ENCODE measurements at places on chromosomes 1 and 21.

GRCh38 chr1:64921771-64922170, 44.6 kb downstream of the JAK1 start:
- DNase-seq, result no peak

GRCh38 chr1:207935166-207935583, 24.2 kb upstream of the CD34 start:
- no peak for DNase-seq

GRCh38 chr1:23748016-23748415, 4.7 kb downstream of the ELOA start:
- no peak for DNase-seq

GRCh38 chr1:18895317-18895716, 7.0 kb downstream of the ALDH4A1 start:
- no peak for DNase-seq

GRCh38 chr1:181562395-181562794, 79.1 kb downstream of the CACNA1E start:
- DNase-seq, result no peak

DNA sequence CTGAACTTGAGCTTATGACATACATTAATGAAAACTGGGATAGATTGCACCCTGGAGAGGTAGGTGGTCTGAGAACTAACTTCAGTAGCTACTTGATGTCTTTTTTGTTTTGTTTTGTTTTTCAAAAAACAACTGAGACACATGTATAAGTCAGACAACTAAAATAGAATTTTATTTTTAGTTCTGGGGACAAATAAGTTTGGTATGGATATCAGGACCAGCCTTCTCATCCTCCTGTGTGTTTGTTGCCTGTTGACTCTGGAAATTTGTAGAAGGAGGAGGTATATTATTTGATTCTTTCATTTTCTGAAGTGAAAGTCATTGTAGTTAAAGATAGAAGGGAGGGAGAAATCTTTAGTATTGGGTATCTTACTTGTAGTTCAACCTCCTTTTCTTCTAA, 41.5 kb downstream of the MTF2 start:
- DNase-seq, result no peak

All from activated T-helper 1 cell treated with Interleukin-2 at 50 U/mL for 16 hours (primary cell).